T-helper 2 cell (primary cell): ENCODE measurements at places on chromosomes 11 and 22.

DNA sequence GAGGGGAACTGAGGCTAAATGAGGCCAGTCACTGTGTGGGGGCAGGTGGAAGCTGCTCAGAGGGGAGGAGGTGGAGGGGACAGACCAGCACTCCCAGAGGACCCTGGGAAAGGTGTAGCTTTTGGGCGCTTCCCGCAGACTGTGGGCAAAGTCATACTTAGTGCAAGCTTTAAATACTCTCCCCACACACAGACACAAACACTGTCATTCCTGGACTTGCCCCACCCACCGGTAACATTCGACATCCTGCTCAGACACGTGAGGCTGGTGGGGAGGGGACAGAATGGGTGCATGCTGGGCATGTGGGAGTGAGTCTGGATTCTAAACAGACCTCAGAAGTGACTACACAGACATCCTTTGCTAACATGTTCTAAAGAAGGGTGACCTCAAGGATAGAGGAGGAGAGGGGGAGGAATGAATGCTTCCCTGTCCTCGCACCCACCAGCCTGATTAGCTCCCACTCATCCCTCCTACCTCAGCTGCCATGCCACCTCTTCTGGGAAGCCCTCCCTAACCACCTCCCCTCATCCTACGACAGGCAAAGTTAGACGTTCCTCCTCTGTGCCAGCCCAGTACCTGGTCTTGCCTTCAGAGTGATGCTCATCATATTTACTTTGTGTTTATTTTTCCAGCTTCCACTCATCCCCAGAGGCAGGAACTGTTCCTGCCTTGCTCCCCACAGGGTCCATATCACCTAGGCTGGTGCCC lies 22.2 kb downstream of the TSKU start:
- peak; percentile 38 for DNase-seq

DNA sequence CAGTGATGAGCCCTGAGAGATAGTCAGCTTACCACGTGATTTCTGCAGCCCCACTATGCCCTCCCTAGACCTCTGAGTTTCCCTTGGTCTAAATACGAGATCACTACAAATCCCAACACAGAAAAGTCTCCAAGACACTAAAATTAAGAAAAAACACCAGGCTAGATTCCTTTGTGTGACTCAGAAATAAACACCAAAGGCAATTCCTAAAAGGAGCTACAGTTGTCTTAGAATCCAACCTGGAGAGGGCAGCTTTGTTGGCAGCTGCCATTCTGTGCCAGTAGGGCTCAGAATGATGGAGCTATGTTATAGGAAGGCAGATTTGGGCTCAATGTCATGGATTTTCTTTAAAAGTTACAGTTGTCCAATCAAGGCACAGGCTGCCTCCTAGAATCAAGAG lies 37.1 kb upstream of the HMGXB4 start:
- no peak for DNase-seq

- no peak for DNase-seq
Measured at GRCh38 chr11:129408865-129409444, 33.3 kb downstream of the BARX2 start.

DNA sequence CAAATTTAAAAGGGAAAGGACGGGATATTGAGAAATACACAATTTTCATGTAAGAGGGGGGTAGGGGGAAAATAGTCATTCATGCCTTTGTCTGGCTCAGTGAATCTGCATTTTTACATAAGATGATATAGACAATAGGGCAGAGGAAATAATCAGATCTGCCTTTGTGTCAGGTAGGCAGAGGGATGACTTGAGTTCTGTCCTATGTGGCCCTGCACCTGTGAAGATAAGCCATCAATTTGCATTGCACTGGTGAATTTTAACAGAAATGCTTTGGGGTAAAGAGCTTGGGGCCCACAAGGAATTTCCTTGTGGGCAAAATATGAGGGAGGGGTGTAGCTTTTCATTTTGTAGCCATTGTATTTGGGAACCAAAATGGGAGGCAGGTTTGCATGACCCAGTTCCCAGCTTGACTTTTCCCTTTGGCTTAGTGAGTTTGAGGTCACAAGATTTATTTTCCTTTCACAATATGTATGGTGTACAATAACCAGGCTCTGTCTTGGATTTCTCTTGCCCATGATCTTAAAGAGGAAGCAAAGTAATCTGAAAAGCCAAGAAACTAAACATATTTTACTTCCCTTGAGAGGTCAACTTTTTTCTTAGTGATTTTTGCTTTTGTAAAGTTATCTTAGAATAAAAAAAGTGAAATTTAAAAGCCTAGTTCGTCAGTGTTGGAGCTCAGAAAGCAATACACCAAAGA lies 77.7 kb upstream of the SORL1 start:
- no peak for DNase-seq

DNA sequence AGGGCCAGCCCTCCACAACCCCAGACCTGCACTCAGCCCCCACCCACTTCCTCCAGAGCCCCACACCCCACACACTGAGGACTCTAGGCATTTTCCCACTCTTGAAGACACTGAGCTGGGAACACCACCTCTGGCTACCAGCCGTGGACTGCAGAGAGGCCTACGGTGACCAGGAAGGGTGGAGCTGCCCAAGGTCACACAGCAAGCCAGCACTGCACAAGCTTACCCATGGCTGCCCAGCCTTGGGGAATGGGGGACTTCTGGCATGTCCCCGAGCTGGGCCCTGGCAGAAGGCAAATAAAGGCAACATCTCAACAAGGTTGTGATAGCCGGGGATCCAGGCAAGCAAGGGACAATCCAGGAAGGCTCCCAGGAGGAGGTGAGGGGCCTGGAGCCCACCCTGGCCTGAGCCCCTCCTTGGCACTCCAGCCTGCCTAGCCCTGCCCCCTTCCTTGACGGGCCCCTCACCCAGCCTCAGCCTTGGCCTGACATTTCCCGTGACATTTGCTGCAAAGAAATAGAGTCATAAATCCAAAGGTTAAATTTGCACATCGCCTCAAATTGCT lies 5.5 kb downstream of the RTN4R start:
- DNase-seq: no peak

DNA sequence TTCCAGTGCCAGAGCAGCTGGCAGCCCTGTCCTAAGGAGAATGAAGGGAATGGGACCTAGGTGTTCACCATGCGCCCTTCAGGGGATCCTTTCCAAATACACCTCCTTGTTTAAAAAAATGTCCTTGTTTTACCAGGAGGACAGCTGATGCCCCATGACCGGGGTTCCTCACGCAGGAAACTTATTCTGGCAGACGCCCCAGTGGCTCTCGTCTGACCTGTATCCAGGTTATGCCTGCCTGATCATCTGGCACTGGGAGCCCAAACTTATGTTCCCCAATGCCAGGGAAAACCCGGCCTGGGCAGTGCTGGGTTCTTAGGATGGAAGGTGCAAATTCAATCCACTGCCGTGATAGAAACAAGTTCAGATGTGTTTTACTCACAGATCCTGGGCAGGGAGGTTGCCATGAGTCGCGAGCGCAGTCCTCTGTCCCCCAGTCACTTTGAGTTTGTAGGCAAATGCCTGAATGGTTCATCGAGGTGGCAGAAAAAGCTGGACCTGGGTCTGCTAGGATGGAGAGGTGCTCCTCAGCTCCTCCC lies 31.5 kb downstream of the MOV10L1 start:
- DNase-seq: no peak

- no peak for DNase-seq
Measured at GRCh38 chr11:131923309-131923708, 552.9 kb downstream of the NTM start.

- no peak for DNase-seq
Measured at GRCh38 chr11:28690746-28691145, 582.6 kb downstream of the METTL15 start.

DNA sequence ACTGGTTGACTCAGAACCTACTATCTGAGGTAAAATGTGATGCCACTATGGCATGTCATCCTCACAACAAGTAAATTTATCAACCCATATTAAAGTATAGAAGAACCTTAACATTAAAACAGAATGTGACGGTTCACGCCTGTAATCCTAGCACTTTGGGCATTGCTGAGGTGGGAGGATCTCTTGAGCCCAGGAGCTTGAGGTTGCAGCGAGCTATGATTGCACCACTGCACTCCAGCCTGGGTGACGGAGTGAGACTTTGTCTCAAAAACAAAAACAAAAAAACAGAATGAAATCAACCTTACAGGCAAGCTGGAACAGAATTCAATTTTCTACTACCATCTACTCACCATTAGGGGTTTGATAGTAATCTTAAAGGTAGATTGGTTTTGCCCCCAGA lies 86.2 kb downstream of the PLEKHA7 start:
- no peak for DNase-seq

GRCh38 chr11:6625156-6625831 lies 6.1 kb upstream of the TPP1 start:
- DNase-seq: no peak

DNA sequence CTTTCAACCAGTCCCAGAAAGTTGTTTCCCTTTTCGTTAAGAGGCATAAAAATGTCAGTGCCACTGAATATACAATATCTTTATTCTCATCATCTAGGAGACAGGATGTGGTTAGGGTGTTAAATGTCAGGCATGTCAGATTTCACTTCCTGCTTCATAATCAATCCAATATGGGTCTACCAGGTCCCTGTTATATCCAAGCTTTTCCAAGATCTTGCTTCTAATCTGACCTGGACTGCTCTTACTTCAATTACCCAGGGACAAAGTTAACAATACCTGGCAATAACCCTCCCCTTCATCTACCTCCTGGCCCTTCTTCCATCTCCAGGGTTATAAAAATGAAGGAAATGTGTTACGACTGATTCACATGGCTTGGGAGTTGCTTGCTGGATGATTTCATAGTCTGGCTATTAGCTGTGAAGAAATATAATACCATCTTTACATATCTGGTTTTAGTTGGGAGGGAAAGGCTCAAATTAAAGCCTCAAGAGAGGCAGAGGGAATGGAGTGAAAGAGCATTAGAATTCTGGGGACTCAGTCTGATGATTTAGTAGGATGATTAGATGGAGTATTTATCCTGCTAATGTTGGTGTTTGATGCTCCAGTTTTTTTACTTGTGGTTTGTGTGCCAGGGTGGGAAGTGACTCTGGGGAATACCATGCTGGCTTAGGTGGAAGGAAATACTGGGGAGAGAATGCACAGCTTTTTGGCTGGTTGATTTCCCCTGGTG lies 534.3 kb downstream of the ETS1 start:
- peak; percentile 49 for DNase-seq

- DNase-seq: no peak
Measured at GRCh38 chr22:25765016-25765367, 23.0 kb downstream of the MYO18B start.

GRCh38 chr11:121749691-121750090 lies 296.9 kb upstream of the SORL1-AS1 start:
- DNase-seq: no peak

DNA sequence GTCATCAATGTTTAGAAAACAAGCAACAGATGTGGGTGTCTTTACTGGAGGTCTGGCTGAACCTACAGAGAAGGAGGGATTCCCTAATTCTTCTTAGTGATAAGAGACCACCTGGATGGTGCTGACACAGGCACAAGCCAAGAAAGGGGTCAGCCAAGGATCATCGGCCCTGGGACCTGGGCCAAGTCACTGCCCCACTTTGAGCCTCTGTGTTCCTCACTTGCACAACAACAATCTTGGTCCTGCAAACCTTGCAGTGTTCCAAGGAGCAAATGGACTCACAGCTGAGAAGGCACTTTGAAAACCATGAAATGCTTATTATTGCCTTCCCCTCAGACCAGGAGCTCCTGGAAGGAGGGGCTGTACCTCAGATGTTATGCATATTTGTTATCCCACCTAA lies 7.0 kb upstream of the KCNE3 start:
- no peak for DNase-seq

DNA sequence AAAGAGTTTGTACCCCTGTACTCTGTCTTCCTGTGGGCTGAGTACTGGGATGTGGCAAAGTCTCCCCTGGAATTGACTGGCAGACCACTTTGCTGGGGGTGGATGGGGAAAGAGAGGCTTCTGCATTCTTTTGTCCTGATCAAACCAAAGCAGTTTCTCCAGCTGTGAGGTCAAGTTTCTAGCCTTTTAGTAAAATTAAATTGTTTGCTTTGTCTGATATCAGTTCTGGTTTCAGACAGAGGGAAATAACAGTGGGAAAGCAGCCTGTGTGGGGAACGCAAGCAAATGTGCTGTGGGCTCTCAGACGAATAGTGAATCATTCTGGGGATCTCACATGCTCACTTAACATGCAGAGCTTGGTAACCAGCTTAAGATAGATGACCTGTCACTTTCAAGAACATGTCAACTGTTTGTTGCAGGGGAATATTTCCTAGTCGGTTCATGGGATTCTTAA lies 151.6 kb downstream of the FAT3 start:
- no peak for DNase-seq
